HFFc6 (cell line): ENCODE measurements at places on chromosomes 6 and 20.

GRCh38 chr6:25223490-25223991 lies 55.6 kb upstream of the CARMIL1 start:
- H3K4me1 ChIP-seq, result peaks cover 33% of the 10 kb centered on the region
- H3K27me3 ChIP-seq, result no peaks in the 10 kb centered on the region; the same call in none of the 2 replicates

GRCh38 chr6:137401088-137401487 lies 93.1 kb downstream of the OLIG3 start:
- DNase-seq, result no peak
- H3K27ac ChIP-seq, result no peak overlapping the region
- H3K4me1 ChIP-seq, result no peaks in the 10 kb centered on the region
- H3K36me3 ChIP-seq, result no peaks in the 10 kb centered on the region
- H3K4me3 ChIP-seq, result no peak overlapping the region

DNA sequence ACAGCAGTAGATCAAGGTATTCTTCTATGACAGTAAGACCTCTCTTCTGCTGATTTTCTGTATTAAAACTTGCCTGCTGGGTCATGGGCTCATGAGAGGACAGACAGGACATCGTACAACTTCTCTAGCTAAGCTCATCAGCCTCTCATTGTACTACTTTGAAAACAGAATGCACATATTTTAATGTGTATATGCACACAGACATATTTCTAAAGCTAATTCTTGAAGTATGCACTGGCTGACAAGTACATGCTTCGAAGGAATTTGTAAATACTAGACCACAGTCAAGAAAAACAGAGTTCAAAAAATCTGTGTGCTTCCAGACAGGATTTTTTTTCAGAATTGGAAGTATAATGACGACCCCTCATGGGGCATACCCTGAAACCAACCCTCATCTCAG lies 81.7 kb upstream of the CD83 start:
- H3K4me3 ChIP-seq, result no peak overlapping the region
- DNase-seq, result no peak
- H3K4me1 ChIP-seq, result peaks cover 46% of the 10 kb centered on the region
- no peaks in the 10 kb centered on the region for H3K36me3 ChIP-seq

DNA sequence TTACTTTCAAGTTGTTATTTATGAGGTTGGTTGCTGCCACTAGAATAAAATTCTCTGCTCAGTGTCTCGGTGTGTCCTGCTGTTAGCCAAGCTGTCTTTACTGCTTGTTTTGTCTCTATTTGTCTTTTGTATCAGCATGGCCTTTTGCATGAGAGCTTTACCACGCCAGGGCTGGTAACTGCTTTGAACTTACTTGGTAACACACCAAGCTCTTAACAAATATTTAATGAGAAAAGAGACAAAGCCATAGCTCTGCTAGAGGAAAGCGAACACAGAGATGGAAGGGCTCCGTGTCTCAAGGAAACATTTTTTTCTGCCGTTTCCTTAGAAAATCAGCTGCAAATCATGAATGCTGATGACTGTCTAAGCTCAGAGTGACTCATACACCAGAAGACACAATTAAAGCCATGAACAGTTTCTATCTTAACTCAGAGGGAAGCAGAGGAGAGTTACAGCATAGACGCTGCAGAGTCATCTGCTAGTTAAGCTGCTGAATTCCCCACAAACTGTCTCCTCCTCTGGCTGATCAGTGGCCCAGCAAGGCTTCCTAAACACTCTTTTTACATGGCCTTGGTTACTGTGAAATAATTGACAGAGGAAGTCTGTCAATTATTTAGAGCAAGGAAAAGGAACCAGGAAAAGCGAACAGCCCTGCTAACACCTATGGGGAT lies 44.8 kb downstream of the AGPAT4 start:
- H3K36me3 ChIP-seq, result peaks cover 11% of the 10 kb centered on the region
- H3K27ac ChIP-seq, result peak overlapping the region; percentile 91
- H3K4me3 ChIP-seq, result peak overlapping the region; percentile 82
- no peaks in the 10 kb centered on the region; the same call in 1 of the 2 replicates for H3K27me3 ChIP-seq
- peak; percentile 93 for DNase-seq

DNA sequence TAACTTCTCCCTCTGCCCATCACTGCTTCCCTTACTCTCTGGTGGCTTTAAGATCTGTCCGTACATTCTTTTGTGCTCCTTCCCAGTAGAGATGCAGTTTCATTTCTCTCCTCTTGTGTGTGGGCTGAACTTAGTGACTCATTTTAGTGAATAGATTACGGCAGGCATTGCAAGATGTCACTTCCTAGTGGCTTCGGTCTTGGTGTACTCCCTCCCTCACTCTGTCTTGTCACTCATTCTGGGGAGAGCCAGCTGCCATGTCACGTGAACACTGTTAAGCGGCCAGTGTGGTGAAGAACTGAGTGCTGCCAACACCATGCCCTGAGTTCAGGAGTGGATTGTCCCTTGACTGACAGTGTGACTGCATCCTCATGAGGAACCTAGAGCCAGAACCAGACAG lies 115.9 kb downstream of the OTOR start:
- no peaks in the 10 kb centered on the region for H3K36me3 ChIP-seq
- H3K4me1 ChIP-seq, result no peaks in the 10 kb centered on the region
- no peaks in the 10 kb centered on the region for H3K27me3 ChIP-seq
- H3K4me3 ChIP-seq, result no peak overlapping the region

GRCh38 chr6:5718231-5718947 lies 288.3 kb downstream of the NRN1 start:
- H3K36me3 ChIP-seq, result peaks cover 21% of the 10 kb centered on the region
- no peaks in the 10 kb centered on the region for H3K27me3 ChIP-seq
- no peak overlapping the region for H3K4me3 ChIP-seq
- H3K4me1 ChIP-seq, result no peaks in the 10 kb centered on the region
- no peak overlapping the region for H3K27ac ChIP-seq

DNA sequence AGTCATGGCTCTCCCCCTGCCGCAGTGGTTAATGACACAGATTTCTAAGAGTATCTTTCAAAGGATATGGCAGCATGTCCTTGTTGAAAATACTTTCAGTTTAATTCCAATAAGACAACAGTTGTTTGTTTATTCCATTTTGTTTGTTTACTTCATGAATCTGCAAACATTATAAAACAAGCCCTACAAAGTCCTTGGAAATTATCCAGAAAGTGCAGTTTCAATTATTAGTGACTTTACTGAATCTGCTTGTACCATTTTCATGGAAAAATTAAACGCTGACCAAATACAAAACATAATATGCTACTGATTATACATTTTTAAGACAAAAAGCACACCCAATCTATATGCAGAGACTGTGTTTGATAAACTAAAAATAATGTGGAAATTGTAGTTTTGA lies 3.3 kb downstream of the HEY2 start:
- H3K27me3 ChIP-seq, result peaks cover 30% of the 10 kb centered on the region
- no peak for DNase-seq
- no peaks in the 10 kb centered on the region for H3K36me3 ChIP-seq
- H3K27ac ChIP-seq, result no peak overlapping the region
- peaks cover 21% of the 10 kb centered on the region for H3K4me1 ChIP-seq

DNA sequence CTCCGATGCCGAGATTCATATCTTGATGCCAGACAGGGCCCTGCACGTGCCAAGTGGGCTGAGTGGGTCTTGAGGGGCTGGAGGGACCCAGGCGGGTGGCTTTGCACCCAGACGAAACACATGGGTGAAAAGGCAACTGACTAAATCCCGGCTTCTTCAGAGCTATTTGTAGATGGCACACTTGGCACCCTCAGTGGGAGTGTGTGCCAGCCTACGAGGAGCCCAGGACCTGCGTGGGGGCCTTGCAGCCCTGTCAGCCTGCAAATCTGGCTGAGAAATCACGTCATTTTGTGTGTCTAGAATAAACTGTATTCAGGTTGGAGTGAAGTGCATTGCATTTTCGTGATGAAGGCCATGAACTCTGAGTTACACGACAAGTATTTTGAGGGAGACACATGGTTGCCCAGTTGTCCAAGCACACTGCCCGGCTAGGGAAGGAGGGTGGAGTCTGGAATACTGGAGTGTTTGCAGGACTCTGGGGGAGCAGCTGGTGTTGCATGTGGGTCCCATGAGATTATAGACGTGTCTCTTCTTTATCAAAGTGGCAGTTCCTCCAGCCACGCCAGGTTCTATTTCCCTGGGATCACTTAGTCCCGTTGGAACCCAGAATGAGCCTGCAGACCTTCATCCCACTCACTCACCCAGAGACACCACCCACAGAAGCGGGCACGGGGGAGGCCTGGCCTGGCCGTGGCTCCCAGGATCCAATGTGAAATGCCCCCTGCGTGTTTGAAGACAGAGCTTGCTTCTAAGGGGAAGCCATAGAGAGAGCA lies 60.2 kb downstream of the DLL1 start:
- H3K36me3 ChIP-seq, result no peaks in the 10 kb centered on the region
- no peak overlapping the region for H3K4me3 ChIP-seq
- peaks cover 15% of the 10 kb centered on the region for H3K27me3 ChIP-seq

DNA sequence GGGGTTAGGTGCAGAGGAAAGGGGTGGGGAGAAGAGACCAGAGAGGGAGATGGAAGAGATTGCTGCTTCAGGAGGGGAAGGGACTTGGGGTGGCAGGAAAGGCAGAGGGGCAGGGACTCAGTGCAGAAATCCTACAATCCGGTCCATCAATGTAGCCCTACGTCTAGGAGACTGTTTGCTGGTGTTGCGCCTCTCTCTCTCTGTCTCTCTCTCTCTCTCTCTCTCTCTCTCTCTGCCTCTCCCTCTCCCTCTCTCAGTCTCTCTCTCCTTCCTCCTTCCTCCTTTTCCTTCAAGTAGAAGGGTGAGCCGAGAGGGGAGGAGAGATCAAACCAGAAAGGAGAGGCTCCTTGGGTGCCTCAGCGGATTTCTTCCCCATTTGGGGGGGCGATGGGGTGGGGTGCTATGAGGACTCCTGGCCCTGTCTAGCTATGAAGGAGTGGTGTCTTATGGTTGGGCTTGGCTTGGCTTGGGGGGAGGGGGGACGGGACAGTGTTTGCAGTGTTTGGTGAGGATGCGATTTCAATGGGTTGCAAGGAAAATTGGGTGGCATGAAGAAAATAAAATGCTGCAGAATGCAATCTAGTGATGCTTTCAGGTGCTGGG lies 181.2 kb downstream of the TBXT start:
- H3K4me1 ChIP-seq, result no peaks in the 10 kb centered on the region
- H3K4me3 ChIP-seq, result peak overlapping the region; percentile 76; the same call in 1 of the 2 replicates
- no peak for DNase-seq
- peaks cover 1% of the 10 kb centered on the region for H3K27me3 ChIP-seq

DNA sequence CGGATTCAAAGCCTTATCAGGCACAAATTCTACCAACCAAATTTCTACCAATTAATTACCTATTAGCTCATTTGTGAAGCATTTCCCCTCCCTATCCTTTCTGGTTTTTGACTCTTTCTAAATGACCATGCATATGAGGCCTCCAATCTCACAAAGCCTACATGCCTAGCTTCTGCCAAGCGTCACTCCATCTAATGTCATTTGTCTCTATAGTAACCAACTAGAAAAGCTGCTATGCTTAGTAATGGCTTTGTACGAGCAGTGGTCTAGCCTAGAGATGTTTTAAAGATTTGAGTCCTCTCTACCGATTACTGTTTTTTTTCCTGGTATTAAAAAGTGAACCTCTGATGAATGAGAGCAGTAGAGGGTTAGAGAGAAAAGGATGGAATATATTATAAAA lies 4.8 kb upstream of the ASF1A start:
- peaks cover 26% of the 10 kb centered on the region for H3K4me1 ChIP-seq
- no peak for DNase-seq
- H3K36me3 ChIP-seq, result no peaks in the 10 kb centered on the region
- 0 out of 2 replicates have a peak, but pooled peaks cover 3% of the 10 kb centered on the region for H3K27me3 ChIP-seq

- no peak for DNase-seq
- no peak overlapping the region for H3K4me3 ChIP-seq
- H3K4me1 ChIP-seq, result no peaks in the 10 kb centered on the region
- H3K36me3 ChIP-seq, result no peaks in the 10 kb centered on the region
These were observed 34.3 kb downstream of the PM20D2 start for GRCh38 chr6:89180112-89180511.

DNA sequence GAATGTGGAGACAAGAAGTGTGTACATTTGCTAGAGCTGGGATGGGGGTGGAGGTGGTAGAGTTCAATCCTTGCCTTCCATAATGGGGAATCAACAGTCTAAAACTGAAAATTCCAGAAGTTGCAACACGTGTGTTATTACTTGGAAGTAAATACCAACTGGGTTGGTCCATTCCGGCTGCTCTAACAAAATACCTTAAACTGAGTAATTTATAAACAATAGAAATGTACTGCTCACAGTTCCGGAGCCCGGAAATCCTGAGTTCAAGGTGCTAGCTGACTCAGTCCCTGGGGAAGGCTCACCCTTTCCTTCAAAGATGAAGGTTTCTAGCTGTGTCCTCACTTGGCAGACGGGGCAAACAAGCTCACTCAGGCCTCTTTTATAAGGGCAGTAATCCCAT lies 59.0 kb downstream of the RIN2 start:
- H3K4me3 ChIP-seq, result peak overlapping the region; percentile 77
- DNase-seq, result peak; percentile 86
- H3K36me3 ChIP-seq, result peaks cover 16% of the 10 kb centered on the region
- H3K27ac ChIP-seq, result peak overlapping the region; percentile 98

GRCh38 chr20:48538058-48538825 lies 289.6 kb downstream of the PREX1 start:
- H3K27ac ChIP-seq, result no peak overlapping the region
- H3K4me3 ChIP-seq, result peak overlapping the region; percentile 20; the same call in 1 of the 2 replicates
- H3K4me1 ChIP-seq, result peaks cover 18% of the 10 kb centered on the region
- no peaks in the 10 kb centered on the region for H3K36me3 ChIP-seq

DNA sequence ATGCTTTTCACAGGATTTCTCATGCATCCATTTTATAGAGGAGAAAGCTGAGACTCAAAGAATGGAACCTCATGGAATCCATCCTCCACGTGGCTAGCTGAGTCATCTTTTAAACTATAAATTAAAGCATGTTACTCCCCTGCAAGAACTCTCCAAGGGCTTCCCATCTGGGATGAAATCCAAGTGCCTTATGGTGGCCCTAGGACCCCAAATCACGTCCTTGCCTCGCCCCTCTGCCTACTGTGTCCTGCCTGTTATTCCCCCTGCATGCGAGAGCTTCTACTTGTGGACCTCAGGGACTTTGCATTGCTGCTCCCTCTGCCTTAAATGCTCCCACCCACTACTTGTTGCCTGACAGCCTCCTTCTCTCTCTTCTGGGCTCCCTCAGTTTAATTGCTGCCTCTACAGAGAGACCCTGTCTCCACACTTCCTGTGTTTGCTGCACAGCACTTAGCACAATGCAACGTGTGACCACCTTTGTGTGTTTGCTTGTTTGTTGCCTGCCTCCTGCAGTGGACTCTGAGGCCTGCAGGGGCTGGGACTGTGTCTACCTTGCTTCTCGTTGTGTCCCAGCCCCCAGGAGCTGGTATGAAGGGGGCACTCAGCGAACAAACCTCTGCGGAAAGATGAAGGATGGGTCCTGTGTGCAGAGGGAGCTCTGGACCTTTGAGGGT lies 39.4 kb downstream of the TOX2 start:
- peaks cover 32% of the 10 kb centered on the region for H3K36me3 ChIP-seq
- DNase-seq, result peak; percentile 26
- H3K27me3 ChIP-seq, result peaks cover 2% of the 10 kb centered on the region; the same call in 1 of the 2 replicates
- peak overlapping the region; percentile 57 for H3K4me3 ChIP-seq
- H3K27ac ChIP-seq, result peak overlapping the region; percentile 95

- H3K27me3 ChIP-seq, result peaks cover 9% of the 10 kb centered on the region
- no peak for DNase-seq
- peaks cover 25% of the 10 kb centered on the region for H3K4me1 ChIP-seq
- H3K4me3 ChIP-seq, result no peak overlapping the region
- H3K27ac ChIP-seq, result no peak overlapping the region; the same call in 1 of the 2 replicates
- H3K36me3 ChIP-seq, result no peaks in the 10 kb centered on the region
These were observed 8.3 kb downstream of the PPP1R3G start for GRCh38 chr6:5093231-5094015.
